ENCODE measurements at places on chromosomes 7 and 10.

DNA sequence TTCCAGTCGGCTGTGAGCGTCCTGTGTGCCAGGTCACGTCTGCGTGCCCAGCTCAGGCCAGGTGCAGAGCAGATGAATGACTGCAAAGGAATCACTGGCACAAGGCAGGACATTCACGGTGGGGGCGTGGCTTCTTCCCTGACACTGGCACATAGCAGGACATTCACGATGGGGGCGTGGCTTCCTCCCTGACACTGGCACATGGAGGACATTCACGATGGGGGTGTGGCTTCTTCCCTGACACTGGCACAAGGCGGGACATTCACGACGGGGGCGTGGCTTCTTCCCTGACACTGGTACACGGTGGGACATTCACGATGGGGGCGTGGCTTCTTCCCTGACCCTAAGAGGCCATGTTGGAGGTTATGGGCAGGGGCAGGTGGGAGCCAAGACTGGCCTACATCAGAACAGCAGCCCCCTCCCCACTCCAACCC, 64.3 kb downstream of the MYL10 start:
- peak; percentile 64 for DNase-seq

DNA sequence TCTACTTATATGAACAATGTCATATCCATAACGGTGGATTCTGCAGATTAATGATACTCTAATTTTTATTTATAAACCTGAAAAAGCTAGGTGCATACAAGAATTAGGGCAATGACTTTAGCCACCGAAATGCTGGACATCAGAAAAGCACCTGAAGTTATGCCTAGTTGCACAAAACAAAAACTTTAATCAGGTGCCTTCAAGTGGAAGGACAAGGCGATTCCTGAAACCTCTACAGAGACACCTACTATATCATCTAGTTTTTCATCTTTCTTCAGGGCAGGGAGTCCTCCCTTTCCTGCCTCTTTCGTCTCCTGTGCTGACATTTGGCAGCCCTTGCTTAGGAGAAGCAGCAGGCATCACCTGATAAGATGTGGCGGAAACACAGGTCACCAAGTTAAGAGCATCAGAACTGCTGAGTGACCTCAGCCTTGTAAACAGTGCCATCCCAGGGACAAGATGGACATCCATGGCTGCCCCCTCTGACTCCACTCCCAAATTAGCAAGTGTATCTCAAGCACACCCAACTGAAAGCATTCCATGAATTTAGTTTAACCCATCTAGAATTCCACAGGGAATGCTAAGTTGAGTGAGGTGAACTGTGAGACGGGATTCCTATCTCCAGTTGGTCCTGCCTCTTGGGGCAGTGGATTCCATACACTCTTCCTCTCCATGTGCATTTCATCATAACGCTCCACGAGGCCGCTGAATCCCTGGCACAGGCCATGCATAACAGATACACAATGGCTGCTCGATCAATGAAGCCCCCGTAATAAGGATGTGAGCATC, 5.8 kb downstream of the ITPRIP start:
- DNase-seq: no peak

- no peak for DNase-seq
Observed at GRCh38 chr10:120012566-120012965, 120.0 kb downstream of the SEC23IP start.

DNA sequence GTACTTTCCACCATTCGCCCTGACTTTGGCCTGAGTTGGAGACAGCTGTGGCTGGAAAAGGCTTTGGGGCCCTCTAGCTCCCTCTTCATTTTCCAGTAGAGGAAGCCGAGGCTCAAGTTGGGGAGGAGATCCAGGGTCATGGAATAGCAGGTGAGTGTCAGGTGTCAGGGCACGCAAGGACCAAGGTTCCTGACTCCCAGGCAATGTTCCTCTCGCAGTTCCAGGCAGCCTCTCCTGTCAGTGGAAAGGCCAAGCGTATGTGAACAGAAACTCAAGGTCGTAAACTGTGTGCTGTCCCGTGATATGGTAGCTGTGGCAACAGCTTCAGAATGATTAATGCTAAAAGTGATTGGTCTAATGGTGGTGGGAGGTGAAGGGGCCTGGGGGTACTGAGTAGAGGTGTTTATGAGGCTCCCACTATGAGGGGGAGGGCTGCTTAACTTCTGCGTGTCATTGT, 13.2 kb downstream of the ADAMTS14 start:
- DNase-seq: no peak

DNA sequence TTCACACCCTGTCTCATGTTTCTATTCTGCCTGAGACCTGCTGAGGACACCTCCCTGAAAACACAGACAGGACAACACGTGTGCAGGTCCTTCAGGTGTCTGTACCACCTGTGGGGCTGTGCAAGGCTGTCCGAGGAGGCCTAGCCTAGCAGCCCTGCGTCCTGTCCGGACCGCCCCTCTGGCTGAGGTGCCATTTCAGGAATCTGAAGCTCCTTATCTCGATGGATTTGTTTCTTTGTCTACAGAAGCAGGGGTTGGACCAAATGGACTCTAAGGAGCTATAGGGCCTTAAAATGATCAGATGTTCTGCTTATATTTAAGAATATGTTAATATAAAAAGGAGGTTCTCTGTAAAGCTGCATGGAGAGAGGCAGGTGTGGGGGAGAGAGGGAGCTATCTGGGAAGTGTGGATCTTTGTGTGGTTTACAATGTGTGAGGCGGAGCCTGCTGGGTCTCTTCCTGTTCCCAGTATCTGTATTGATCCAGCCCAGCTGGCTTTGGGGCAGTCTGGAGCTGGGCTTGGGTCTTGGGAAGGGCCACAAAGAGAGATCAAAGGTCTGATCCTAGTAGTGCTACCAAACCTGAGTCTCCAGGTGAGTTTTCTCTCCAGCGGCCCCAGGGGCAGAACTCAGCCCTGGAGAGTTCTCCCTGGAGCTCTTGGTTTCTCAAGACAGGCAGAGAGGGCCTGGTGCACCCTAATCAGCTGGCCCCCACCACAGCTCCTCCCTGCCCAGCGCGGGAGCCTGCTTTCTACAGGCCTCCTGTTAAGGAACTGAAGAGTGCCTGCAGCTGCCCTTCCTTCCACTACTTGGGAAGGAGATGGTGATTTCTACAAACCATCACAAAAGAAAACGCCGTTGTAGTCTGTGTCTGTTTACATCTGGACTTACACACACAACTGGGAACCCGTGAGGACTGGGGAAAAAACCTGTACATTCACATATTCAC, 3.4 kb upstream of the MNX1 start:
- no peak for DNase-seq

DNA sequence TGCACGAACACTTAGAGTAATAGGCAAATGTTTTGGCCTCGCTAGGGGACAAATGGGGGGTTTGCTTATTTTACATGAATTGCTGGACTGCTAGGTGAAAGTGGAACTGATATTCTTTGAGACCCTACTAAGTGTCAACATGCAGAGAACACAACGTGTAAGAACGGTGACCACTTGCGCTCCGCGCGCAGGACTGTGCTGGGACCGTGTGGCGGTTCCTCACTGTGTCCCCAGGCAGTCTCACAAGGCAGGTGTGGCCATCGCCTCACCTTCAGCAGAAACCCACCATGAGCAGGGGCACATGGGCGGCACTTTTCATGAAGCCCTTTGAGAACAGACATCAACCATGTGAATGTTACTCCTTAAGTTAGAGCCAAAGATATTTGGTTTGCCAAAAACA, 27.2 kb downstream of the PTPRN2 start:
- DNase-seq: no peak

DNA sequence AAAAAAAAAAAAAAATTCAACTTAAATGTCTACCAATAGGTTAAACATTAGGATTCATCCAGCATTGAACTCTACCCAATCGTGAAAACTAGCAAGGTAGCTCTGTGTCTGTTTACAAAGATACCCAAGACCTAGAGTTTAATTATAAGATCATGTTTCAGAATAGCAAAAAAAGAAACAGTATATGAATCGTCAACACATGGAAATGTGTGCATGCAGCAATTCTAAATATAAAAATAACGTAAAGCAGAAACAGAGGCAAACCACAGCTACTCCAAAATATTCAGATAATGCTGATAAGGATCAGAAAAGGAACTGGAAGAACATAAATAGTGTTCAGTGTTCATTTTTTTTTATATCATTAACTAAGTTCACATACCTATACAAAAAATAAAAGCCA, 68.7 kb downstream of the AFAP1L2 start:
- no peak for DNase-seq

GRCh38 chr10:69842882-69843281, 41.2 kb downstream of the COL13A1 start:
- no peak for DNase-seq

DNA sequence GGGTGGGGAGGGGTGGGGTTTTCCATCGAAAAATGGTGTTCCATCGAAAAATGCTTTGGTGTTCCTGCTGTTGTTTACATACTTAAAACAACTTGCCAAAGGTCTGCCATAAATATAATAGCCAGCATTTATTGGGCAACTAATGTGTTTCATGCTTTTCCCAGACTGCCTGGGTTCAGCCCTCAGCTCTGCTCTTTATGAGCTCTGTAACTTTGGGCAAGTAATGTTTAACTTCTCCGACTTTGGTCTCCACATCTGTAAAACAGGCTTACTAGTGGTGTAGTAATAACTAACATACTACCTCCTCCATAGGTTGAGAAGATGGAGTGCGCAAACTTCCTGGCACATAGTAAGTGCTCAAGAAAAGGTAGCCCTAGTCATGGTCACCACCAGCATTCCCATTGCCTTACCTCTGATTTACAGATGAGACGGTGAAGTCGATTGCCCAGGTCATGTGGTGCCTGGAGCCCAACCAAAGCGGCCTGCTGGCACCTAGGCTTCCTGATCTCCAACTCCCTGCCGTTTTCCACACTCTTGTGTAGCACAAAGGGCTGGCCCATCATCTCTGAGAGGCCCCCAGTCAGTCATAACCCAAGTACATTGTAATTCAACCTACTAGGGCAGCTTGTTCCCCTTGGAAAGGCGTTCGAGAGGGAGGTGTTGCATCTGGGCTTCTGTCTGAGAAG, 8.9 kb downstream of the ZMIZ1 start:
- DNase-seq: no peak

DNA sequence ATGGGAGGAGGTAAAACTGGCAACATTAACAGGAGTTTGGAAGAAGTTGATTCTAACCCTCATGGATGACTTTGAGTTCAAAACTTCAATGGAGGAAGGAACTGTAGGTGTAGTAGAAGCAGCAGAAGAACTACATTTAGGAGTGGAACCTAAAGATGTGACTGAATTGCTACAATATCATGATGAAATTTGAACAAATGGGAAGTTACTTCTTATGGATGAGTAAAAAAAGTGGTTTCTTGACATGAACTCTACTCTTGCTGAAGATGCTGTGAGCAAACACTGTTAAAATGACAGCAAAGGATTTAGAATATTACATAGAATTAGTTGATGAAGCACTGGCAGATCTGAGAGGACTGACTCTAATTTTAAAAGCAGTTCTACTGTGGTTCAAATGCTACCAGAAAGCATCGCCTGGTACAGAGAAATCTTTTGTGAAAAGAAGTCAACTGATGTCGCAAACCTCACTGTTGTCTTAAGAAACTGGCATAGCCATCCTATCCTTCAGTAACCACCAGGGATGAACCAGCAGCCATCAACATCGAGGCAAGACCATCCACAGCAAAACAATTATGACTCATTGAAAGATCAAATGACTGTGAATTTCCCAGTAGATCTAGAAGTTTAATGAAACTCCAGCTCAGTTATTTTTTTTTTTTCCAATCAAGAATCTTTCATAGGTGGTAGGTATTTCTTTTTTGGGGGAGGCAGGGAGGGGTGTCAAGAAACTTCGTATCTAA, 20.8 kb downstream of the BRAF start:
- DNase-seq: no peak

DNA sequence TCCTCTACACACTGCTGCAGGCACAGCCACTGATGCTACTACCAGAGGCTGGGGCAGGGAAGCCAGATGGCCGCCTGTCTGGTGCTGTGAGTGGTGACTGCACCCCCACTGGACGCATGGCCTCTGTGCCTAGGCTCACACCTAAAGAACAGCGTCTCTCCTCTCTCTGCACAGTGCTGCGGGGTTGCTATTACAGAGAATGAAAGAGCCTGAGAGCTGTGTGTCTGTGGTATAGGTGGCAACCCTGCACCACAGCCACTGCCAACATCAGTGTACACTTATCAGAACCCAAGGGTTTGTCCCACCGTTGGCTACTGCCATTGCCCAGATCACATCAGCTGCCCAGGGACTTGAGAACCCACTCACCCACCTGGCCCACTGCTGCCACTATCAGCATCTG, 4.1 kb upstream of the IFIT2 start:
- DNase-seq: no peak

- no peak for DNase-seq
Observed at GRCh38 chr10:126250527-126251310, 137.6 kb downstream of the ADAM12 start.

GRCh38 chr7:94129443-94130140, 125.4 kb upstream of the BET1 start:
- DNase-seq: no peak

- no peak for DNase-seq
Observed at GRCh38 chr10:44674536-44675386, 236.4 kb upstream of the TMEM72 start.

DNA sequence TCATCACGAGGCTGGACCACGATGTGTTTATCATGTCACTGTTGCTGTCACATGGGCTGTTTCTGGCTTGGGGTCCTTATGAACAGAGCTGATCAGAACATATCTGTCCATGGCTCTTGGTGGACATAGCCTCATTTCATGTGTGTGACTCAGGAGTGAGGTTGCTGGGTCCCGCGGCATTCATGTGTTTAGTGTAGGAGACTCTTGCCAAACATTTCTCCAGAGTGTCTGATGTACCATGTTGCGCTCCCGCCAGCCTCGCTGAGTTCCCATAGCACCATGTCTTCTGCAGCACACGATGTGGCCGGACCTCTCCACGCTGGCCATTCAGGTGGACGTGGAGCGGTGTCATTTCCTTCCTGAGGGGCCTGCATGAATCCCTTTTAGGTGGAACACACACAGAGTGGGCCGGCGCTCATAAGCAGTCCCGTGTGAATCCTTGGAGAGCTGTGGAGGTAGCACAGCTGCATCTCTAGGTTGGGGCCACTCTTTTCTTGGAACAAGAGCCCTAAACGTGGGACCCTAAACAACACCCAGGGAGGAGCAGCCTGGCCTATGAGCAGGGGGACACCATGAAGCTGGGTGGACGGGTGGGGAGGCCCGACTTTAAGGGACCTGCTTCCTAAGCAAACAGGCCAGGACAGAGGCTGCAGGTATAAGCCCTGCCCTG, 134.6 kb downstream of the LHPP start:
- no peak for DNase-seq

DNA sequence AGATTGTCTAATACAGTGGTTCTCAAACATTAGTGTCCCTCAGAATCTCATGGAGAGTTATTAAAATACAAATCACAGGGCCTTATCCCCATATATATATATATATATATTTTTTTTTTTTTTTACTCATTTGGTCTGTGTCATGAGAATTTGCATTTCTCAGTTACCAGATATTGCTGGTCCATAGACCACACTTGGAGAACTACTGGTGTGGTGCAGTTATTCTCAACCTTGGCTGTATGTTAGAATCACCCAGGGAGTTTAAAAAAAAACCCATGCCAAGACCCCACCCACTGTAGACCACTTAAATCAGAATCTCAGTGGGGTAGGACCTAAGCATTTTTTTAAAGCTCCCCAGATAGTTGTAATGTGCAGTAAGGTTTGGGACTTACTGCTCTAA, 179.9 kb downstream of the AUTS2 start:
- DNase-seq: no peak

GRCh38 chr7:3150027-3150426, 106.4 kb upstream of the CARD11 start:
- no peak for DNase-seq

Data from SHP77 (cell line).